ENCODE measurements at places on chromosomes 5 and 9.

DNA sequence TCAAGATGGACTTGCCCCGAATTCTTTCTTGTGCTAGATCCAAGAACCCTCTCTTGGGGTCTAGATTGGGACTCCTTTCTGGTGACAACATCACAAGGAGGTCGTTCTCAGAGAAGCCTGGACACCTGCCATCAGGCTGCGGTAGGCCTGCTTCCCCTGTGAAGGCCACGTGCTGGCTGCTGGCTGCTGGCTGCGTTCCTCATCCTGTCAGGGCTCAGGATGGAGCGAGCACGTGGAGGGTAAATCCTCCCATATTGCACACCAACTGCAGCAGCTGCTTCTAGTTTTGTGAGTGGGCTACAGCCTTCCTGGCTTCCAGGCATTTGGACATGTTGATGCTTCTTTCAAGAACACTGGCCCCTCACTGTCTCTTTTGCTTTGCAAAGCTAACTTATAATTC is 95.6 kb downstream of the HSPA4 start:
- DNase-seq, result no peak

DNA sequence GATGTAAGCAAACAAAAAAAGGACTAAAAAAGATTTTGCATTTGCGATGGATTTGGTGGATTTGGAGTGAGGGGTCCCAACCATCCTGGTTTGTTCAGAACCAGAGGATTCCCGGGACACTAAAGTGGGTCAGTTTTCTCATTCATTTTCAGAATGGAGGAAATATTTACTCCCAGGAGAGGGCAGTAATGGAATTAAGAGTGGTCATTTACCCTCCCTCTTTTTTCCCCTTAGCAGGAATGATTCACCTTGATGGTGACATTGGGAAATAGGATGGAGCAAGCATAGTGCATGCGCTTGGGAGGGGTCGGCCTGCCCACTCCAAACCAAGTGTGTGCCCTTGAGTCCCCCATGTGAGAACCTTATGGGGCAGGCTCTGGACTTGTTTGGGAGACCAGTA is 164.2 kb upstream of the PUM3 start:
- no peak for DNase-seq

GRCh38 chr5:108312258-108312657 is 69.6 kb downstream of the FBXL17 start:
- no peak for DNase-seq

GRCh38 chr9:2220036-2220435 is 204.9 kb downstream of the SMARCA2 start:
- no peak for DNase-seq

GRCh38 chr5:543351-543750 is 19.1 kb upstream of the SLC9A3 start:
- DNase-seq, result no peak
